ENCODE measurements at places on chromosomes 2 and 18.
A peak's percentile ranks its signal among the peaks of the same experiment; 100 is the strongest.

DNA sequence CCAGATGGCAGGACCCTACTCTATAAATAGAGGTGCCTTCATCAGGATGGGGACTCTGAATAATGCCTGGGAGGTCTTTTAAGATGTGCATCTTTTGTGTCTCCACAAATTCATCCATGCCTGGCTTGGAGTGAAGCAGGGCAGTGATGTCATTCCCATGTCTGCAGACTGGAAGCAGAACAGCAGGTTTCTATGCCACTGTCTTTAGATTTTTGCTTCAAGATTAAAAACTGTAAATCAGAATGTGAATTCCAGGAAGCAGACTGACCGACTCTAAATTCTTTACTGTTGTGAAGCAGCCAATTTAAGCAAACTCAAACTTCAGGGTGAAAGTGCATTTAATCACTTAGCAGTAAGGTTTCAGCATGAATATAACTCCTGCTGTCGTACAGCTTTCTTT lies 159.3 kb downstream of the SCG2 start:
- DNase-seq: no peak

GRCh38 chr2:101717071-101717845 lies 19.8 kb downstream of the MAP4K4 start:
- DNase-seq: peak; percentile 55

GRCh38 chr18:63518178-63519012 lies 23.8 kb upstream of the SERPINB12 start:
- DNase-seq: no peak

- DNase-seq: no peak
These were observed 40.2 kb upstream of the EML4 start for GRCh38 chr2:42128721-42129486.

DNA sequence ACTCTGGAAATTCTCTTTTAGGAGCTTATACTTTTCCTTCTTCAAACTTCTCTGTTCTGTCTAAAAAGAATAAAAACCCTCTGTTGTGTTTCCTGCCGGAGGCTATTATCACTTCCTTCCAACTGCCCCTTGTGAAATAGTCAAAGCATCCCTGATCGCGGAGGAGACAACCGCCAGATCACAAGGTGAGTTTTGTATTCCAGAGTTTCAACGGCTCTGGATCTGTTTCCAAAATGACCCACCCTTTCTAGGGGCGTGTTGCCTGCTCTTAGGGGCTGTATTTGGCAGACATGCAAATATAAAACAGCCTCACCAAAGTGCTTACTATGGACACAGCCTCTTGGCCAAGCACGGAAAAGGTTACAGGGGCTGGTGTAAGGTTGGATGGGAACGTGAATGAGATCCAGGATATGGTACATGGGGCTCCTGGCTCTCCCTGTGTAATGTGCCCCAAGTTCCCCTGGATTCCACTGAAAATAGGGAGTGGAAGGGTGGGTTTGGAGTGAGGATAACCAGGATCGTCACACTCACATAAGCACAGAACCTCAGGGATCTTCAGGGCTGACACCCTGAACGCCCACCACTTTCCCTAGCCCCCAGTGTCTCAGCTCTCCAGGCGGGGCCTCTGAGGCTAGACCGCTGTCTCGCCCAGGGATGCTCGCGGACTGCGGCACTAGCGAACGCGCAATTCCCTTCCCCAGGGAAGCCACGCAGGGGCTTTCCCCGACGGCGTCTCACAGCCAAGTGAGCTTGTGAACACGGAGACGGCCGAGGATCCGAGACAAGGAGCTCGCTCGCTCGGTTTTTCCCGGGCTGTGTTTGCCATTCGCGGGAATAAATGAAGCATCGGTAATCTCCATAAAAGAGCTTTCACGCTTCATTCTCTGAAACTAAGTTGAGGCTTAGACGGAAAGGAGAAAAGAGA lies 14.4 kb downstream of the EN1 start:
- no peak for DNase-seq

DNA sequence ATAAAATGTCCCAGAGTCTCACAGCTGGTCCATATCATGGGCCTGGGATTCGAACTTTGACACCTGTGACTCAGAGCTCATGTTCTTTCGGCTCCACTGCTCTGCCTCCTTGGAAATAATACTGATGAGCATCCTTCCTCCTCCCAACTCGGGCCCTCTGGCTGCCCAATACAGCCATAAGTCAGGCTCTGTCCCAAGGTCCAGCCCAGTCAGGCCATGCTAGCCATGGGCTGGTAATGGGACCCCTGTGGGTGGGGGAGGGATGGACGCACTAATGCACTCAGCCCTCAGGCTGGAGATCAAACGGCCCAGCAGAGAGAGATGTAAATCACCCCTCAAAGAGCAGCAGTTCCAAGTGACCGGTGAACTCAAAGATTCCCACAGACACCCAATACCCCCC lies 61.1 kb downstream of the DDX1 start:
- DNase-seq: no peak

- DNase-seq: no peak
These were observed 114.0 kb downstream of the KLHL29 start for GRCh38 chr2:23498943-23499342.

DNA sequence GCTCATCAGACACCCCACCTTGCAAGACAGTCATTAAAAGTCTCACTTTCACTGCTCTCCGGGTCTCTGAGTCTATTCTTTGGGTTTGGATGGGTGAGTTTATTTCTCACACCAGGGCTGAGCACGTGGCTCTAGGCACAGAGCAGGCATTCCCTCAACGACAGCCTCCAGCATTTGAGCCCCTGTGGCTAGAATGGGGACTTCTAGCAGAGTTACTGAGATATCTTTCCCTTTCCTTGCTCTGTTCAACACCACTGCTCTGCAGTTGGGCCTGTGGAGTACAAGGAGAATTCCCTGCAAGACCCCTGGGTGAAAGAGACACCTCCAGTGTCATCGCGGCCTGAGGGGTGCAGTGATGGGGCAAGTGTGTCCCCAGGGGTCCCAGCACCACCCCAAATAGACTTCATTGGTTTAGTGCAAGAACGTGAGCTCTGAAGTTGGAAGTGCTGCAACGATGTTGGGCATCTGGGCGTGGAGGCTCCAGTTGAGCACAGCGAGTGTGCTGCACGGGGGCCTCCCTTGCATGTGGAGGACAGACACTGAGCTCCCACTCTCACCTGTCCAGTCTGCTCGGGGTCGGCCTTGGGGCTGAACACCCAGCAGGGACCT lies 184.1 kb upstream of the HS6ST1 start:
- DNase-seq: no peak

DNA sequence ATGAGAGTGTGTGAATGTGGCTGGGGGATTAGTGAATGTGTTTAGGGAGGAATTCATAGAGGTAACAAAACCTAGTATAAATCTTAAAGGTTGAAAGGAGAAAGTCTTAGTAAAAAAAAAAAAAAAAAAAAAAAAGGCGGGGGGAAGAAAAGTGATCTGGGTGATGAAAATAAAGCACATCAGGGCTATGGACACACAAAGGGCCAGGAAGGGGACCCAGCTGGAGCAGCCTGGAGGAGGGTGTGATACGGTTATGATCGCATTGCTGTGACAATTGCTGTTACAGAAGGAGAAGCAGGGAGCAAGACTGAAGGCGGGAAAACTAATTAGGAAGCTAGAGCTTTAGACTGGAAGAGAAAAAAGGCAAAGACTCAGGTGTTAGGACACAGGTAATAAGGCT lies 85.4 kb downstream of the DLGAP1 start:
- DNase-seq: no peak

- no peak for DNase-seq
These were observed 232.5 kb downstream of the PIEZO2 start for GRCh38 chr18:10916865-10917264.

DNA sequence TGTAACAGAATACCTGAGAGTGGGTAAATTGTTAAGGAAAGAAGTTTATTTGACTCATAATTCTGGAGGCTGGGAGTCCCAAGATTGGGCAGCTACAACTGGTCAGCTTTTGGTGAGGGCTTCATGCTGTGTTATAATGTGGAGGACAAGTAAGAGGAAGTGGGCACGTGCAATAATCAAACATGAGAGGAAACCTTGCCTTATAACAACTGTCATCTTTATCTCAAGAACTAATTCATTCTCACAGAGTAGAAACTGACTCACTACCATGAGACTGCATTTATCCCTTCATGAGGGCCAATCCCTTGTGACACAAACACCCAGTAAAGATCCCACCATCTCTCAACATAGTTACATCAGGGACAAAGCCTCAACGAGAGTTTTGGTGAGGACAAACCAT lies 318.1 kb upstream of the NT5C1B start:
- DNase-seq: no peak

DNA sequence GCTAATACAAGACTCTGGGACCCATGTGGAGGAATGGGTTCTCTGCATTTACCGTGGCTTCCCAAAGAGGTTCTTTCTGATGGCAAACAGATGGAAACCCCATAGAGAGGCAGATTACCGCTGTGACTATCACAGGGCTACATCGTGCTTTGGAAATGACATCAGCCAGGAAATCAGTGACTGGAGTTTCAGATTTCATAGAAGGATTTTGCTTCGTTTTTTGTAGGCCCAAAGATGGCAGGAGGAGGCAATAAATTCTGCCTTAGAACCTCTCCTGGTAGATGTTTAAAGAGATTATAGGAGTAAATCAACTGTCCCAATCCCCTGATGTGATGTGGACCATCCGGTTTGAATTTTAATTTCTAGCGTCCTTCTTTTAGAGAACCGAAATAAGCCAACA lies 214.1 kb downstream of the AGPS start:
- DNase-seq: no peak

DNA sequence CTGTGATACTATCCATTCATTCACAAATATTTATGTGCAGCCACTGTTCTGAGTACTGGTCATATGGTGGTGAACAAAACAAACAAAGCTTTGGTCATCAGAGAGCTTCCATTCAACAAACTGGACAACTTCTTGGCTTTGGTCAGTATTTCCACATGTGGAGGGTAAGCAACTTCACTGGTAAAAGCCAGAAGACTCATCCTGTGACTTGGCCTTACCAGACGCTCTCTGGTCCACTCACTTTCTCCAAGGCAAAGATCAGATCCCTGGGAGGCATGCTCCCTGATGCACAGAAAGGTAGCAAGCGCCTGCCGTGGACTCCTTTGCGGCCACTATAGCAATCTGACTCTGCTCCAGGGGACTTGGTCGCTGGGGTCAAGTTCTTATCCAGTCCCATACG lies 179.5 kb downstream of the EN1 start:
- no peak for DNase-seq

GRCh38 chr2:148876595-148877402 lies 1.8 kb downstream of the KIF5C start:
- DNase-seq: peak; percentile 57

- DNase-seq: no peak
These were observed 115.3 kb downstream of the FEZ2 start for GRCh38 chr2:36482576-36483214.

GRCh38 chr2:40346535-40347354 lies 105.1 kb downstream of the SLC8A1 start:
- DNase-seq: no peak

- no peak for DNase-seq
These were observed 3.5 kb downstream of the CWC22 start for GRCh38 chr2:180003559-180003958.

GRCh38 chr2:204453730-204454167 lies 91.5 kb upstream of the PARD3B start:
- no peak for DNase-seq

DNA sequence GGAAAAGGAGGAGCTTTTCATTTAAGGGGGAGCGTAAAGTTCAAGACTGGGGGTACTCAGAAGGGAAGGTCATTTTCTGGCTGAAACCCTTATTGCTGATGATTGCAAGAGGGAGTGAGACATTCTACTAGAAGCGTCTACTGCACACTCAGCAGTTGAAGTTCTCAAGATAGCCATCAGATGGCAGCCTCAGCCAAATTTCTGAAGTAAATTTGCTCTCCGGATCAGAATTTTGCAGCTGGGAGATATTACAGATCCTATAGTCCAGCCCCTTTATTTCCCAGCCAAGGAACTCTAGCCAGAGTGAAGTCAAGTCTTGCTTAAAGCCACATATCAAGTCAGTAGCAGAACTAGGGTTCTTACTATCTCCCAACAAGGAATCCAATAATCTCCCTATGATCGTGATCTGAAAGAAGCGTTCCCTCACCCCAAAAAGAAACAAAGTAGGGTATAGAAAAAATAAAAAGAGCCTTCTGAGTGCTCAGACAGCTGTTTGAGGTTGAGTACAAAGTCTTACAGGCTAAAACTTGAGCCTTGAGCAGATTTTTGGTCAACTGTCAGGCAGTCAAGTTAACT lies 24.0 kb downstream of the RAX start:
- DNase-seq: no peak

GRCh38 chr2:175567435-175568061 lies 386.0 kb upstream of the ATP5MC3 start:
- DNase-seq: no peak

GRCh38 chr2:172985139-172985892 lies 90.3 kb upstream of the MAP3K20 start:
- DNase-seq: no peak

DNA sequence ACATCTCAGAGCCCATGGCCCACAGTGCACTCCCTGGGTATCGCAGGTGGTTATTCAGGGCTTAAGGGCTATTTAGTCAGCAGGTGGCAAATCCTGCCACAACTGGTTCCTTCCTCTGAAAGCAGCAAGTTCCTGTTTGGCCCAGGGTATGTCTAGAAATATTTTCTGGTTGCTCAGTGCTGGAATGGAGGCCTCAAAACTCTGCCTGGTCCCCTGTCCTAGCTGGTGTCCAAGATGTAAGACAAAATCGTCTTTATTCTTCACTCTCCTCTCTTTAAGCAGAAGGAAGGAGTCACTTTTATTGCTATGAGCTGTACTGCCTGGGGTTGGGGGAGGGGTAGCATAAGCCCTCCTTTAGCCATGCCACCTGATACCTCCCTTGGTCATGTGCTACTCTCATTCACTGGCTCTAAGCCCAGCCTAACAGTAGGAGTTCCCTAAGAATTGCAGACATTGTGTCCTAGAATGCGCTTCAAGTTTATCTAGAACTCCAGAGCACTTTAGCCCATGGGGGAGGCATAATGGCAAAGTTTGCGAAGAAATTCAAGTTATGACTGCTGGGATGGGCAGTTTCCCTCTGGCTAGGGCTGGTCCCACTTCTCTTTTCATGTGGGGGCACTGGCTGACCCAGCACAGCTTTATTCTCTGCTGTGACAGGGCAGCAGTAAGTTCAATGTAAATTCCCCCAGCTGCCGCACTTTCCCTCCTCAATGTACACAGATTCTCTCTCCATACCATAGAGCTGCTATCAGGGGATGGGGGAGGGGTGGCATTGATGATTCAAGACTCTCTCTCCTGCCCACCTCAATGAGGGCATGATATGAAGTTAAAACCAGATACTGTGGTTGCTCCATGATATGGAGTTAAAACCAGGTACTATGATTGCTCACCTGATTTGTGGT lies 27.1 kb upstream of the CWC22 start:
- no peak for DNase-seq

- no peak for DNase-seq
These were observed 186.0 kb upstream of the RMP24 start for GRCh38 chr18:35786365-35787042.

- DNase-seq: peak; percentile 55
These were observed 72.8 kb upstream of the TAF1B start for GRCh38 chr2:9770308-9771100.
